Dermis lymphatic vessel endothelial cell (primary cell): ENCODE measurements at places on chromosomes 3 and 15. TPM values are rescaled to one million over a fixed set of nuclear protein-coding genes. Genes with fewer than 3 reads are reported as not detected.

The RCN2 gene
- 41.9 and 45.3 TPM in 2 replicates for total RNA-seq

The RBPMS2 gene
- total RNA-seq = 0.09 and 0.11 TPM in 2 replicates

The ARL6 gene
- total RNA-seq = 6.0 TPM in 2 replicates

The WWTR1 gene
- 198 and 225 TPM in 2 replicates for total RNA-seq

The GOLGA8S gene
- under 0.01 TPM in 2 replicates for total RNA-seq

The NRG4 gene
- not detected in 2 replicates for total RNA-seq

The TNFSF10 gene
- 92.7 and 101 TPM in 2 replicates for total RNA-seq

The NCBP2 gene
- 52.3 and 70.2 TPM in 2 replicates for total RNA-seq

The UBP1 gene
- total RNA-seq = 38.0 and 49.1 TPM in 2 replicates

The KBTBD13 gene
- not detected in 2 replicates for total RNA-seq

The DPH3 gene
- total RNA-seq = 19.7 and 27.2 TPM in 2 replicates

The GRAMD2A gene
- under 0.01 and 0.17 TPM in 2 replicates for total RNA-seq

The PPM1M gene
- total RNA-seq = 13.0 and 16.6 TPM in 2 replicates
